Inflammatory macrophage (primary cell): ENCODE measurements at places on chromosomes 6 and 20.

GRCh38 chr6:13729891-13730290 is 18.3 kb upstream of the RANBP9 start:
- DNase-seq = no peak

DNA sequence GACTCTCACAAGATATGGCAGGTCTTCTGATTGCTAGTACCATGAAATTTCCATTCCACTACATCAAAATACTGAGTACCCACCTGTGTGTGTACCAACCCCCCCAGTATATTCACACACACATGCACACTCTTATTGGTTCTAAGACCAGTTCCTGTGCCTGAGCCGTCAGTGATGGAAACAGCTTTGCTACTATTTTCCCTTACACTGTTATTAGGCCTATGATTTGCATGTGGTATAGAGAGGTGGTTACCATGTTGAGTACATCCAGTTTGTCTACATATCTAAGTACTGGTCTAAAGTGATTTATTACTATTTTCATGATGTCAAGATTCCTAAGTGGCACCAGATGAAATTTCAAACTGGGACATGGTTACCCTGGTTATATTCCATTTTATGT is 459.9 kb downstream of the BCKDHB start:
- no peak for DNase-seq

GRCh38 chr6:109424946-109425345 is 15.5 kb downstream of the PPIL6 start:
- no peak for DNase-seq

GRCh38 chr20:2124564-2125213 is 23.1 kb downstream of the STK35 start:
- no peak for DNase-seq

DNA sequence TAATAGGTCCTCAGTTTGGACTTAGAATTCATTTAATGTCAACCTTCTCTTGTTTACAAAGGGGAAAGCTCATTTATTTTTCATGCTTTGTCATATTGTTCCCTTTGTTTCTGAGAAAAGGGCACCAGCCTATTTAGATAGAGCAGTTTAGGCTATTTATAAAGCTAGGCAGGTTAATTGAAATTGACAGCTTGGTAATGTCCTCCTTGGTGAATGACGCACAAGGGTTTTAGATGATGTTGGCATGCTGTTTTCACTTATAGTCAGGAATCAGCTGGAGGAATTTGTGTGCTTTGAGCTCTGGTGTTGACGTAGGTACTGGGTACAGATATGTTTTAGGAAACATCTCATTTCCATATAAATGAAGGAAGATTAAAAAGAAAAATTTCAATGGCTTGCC is 45.2 kb downstream of the BCKDHB start:
- DNase-seq = no peak

DNA sequence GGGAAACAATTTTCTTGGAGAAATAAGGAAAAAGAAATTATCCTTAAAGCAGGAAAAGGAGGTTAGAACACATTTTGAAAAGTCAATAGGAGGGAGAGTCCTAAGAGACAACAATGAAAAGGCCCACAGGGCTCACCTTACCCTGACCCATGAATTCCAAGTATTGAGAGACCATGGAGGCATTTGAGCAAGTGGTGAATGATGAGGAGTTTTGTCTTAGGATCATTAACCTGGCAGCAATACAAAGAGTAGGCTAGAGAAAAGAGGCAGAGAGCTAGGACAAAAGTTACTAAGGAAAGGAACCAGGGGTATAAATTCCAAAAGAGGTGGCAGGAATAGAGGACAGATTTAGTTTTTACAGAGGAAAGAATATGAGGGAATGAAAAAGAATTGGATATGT is 44.7 kb downstream of the PACRG start:
- DNase-seq = no peak

DNA sequence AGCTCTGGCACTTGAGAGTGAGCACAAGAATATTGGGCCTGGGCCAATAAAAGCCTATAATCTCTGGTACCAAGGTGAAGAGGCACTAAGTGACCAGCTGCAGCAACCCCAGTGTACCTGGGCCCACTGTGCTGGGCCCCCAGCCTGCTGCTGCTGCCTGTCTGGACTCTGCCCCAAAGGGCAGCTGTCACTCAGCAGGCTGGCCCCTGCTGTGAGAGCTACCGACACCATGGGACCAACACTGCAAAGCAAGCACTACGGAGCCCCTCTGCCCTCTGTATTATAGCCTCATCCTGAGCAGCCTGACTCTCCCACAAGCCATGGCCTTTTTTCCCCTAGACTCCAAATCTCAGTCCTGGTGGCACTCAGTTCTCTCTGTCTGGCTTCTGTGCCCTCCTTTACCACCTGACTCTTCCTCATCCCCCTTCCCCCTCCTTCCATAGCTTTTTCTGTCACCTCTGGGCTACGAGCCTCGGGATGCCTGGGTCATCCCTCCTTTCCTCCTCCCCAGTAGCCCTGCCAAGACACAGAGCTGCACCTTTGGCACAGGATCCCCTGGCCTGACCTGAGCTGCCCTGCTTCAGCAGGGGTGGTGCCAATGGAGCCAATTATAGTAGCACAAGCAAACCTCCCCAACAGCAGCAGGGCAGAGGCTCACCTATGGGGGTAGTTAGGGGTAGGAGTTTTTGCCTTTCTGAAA is 14.2 kb downstream of the RRP36 start:
- DNase-seq = no peak

GRCh38 chr20:1895674-1896483 is 672 bp downstream of the SIRPA start:
- peak; percentile 47 for DNase-seq

DNA sequence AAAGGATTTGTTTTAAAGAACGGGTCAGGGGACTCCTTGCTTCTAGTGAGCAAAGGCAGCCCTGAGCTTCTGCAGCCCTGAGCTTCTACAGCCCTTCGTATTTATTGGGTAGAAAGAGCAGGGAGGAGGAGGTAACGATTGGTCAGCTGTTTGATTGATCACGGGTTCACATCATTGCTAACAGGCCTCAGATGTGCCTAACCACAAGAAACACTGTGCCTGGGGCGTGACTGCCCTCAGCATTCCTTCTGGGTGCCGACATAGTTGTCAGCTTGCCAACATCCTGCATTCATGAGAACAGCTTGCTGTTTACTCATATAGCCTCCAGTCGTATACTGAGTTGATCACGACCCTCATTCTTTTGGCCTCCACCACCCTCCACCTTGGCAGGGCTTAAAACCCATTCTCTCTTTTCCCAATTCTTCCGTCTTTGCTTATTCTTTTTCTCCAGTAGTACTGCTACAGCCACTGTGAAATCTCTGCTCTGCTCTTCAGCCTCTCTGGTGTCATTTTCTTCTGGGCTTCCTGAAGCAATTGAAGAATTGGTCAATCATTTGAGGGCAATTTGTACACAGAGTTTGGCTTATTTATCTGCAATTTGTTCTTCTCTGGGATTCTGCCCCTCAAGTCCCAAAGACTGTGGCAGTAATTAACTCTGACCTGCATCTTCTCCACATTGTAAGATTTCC is 25.4 kb upstream of the NOP56 start:
- DNase-seq = no peak

GRCh38 chr6:52575502-52575892 is 1.4 kb downstream of the TRAM2 start:
- no peak for DNase-seq

GRCh38 chr6:36605143-36605542 is 11.0 kb downstream of the SRSF3 start:
- no peak for DNase-seq

DNA sequence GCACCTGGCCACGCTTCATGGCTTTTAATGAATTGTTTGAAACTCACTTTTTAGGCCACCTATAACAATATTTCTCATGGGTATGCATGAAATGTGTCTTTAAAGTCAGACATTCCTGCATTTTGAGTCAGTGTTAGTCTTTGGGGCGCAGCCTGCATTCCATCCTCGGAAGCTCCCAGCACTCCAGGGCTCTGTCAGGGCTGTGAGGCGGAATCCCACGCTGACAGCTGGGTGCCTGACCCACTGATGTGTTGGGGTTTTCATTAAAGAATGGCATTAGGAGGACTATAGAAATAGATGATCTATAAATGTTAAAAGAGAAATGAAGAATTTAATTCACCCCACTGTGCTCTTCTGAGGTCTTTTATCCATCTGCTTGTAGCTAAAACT is 16.2 kb upstream of the CLDN20 start:
- no peak for DNase-seq

DNA sequence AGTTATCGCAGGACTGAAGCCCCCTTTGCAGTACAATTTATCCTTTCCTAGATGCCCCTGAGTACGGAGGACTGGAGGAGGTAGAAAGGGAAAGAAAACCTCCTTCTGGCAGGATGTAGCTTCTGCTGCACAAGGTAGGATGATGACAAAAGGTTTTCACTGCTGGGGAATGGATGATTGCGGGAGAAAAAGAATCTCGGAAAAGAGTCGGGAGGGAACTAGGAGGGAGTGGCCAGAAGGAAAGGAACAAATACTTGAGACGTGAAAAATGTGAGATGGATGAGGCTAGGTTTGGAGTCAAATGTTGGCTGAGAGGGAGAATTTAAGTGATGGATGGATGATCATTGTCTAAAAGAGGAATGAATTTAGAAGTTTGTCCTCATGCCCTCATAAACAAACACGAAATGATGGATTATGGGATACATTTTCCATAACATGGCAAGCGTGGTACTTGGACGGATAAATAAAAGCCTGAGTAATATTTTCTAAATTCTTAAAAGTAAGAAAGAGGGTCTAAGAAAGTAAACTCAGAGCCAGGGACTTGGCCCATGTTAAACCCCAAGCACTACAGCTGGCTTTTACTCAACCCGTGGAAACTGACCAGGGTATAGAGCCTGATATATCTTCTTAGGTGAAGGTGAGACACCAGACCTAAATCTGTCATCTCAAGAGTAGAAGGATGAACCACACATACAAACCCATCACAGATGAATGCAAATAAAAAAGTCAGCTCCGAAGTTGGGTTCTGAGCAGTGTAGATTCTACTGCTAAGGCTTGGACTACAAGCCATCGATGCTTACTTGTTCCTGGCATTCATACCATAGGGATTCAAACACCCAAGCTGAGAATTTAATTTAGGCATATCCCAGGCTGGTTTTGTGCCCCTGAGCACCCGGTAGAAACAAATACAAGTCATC is 72.4 kb downstream of the HFE start:
- DNase-seq = peak; percentile 8

DNA sequence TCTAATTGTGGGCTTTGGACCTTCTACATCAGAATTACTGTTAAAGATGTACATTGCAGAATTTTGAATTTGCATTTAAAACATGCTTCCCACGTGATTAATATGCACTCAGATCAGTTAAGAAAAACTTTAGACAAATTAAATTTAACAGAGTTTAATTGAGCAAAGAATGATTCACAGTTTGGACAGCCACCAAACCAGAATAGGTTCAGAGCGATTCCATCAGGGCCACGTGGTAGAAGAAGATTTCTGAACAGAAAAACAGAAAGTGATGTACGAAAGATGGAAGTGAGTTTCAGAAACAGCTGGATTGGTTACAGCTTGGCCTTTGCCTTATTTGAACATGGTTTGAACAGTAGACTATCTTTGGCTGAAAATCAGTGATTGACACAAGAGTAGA is 704.2 kb upstream of the MAP3K7 start:
- no peak for DNase-seq

DNA sequence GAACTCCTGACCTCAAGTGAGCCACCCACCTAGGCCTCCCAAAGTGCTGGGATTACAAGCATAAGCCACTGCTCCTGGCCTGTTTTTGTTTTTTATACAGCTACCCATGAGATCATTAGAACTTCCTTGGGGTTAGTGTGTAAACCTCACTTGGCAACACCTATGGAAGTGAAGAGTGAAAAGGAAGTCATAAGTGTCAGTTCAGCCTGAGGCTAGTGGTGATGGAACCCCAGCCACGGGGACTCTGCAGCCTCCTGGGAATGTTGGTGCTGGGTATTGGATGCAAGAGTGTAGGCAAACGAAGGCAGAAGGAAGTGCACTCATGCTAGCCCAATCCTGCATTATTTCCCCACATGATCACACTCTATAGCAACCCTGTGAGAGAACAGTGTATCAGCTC is 33.6 kb upstream of the FUCA2 start:
- DNase-seq = no peak

DNA sequence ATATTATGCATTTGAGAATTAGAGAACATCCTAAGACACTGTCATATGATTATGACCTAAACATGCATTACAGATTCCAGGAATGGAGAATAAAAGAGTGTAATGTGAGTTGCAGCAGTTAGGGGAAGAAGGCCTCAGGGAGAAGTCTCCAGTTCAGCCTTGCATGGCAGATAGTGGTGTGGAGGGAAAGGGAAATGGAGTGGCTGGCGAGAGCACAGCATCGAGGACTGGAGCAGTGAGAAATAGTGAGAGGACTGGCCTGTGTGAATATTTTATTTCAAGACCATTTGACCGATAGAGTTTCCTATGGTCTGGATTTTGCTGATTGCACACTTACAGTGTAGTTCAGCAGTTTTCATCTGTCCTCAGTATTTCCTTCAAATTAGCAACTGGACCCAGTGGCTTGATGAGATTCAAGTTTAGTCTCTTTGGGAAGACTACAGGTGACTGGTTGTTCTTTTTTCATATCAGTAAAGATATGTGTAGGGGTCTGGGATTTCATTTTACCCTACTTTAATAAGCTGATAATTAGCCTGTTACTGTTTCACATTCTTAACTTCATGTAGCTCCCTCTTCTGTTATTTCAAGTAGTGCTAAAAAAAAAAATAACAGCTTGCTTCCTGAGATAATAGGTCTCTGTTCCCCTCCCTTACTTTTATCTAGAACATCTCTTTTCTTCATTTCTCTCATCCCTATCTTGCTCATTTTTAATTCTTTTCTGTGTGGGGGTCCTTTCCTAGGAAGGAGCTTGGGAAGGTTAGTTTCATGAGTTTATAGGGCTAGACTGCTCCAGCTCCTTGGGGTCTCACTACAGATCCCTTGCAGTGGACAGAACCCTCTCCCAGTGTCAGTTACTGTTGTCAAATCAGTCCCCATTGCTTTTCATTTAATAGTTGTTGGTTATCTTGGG is 27.9 kb downstream of the BLTP3A start:
- DNase-seq = peak; percentile 55

- DNase-seq = no peak
These were observed 397.2 kb downstream of the SAMD5 start for GRCh38 chr6:147905711-147906110.

DNA sequence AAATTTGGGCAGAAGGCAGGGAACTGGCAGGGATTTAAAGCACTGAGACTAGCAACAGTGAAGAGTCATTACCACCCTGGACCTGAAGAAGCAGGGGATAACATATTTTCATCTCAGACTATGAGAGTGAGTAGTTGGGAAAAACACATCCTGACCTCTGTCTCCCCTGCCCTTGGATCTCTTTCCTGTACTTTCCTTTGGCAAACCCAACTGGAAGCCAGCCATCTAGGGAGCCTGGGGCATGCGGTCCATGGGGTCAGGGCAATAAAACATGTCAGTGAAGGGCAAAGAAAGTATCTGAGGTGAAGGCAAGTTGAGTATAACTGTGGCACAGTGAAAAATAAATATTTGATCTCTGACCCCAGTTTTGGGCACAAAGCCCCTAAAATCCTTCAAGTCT is 698.2 kb downstream of the DOK5 start:
- no peak for DNase-seq

GRCh38 chr20:38447251-38447661 is 12.1 kb upstream of the SNHG17 start:
- DNase-seq = no peak
